Smooth muscle cell of trachea (primary cell): ENCODE measurements at places on chromosomes 6 and 20. TPM values are rescaled to one million over a fixed set of nuclear protein-coding genes. Genes with fewer than 3 reads are reported as not detected.

The SIRPD gene
- not detected in 2 replicates for total RNA-seq

The CST4 gene
- total RNA-seq = not detected in 2 replicates

The ZC3H12D gene
- 0.15 and 0.17 TPM in 2 replicates for total RNA-seq

The LY86 gene
- not detected in 2 replicates for total RNA-seq

The LBP gene
- not detected in 2 replicates for total RNA-seq

The BCKDHB gene
- 12.6 and 17.2 TPM in 2 replicates for total RNA-seq

The UFL1 gene
- 27.3 and 41.2 TPM in 2 replicates for total RNA-seq

The GABRR1 gene
- not detected in 2 replicates for total RNA-seq

The MTRF1L gene
- 13.7 and 24.1 TPM in 2 replicates for total RNA-seq

The MUC22 gene
- total RNA-seq = under 0.01 TPM in 1 of 2 replicates, not detected in the other

The COL21A1 gene
- 4.6 and 17.6 TPM in 2 replicates for total RNA-seq

The BACH2 gene
- 0.87 and 1.2 TPM in 2 replicates for total RNA-seq

The RSPO3 gene
- total RNA-seq = 2.0 and 2.3 TPM in 2 replicates

The KHDC1L gene
- total RNA-seq = not detected in 2 replicates

The DNMT3B gene
- total RNA-seq = 1.7 and 3.8 TPM in 2 replicates

The OLIG3 gene
- total RNA-seq = 0.17 TPM in 1 of 2 replicates, not detected in the other

The NKX2-2 gene
- not detected in 2 replicates for total RNA-seq

The MRAP2 gene
- 0.50 and 1.7 TPM in 2 replicates for total RNA-seq

The TUBB2B gene
- total RNA-seq = 4.0 and 4.1 TPM in 2 replicates

The PKIB gene
- 2.6 and 11.1 TPM in 2 replicates for total RNA-seq

The OR2H1 gene
- total RNA-seq = not detected in 2 replicates

The FHL5 gene
- total RNA-seq = not detected in 2 replicates

The TNFAIP3 gene
- 3.8 and 10.6 TPM in 2 replicates for total RNA-seq

The TTI1 gene
- 21.2 and 21.5 TPM in 2 replicates for total RNA-seq

The ADGRF5 gene
- under 0.01 and 0.15 TPM in 2 replicates for total RNA-seq

The BFSP1 gene
- total RNA-seq = 1.8 and 2.3 TPM in 2 replicates

The TP53TG5 gene
- 0.50 TPM in 1 of 2 replicates, not detected in the other for total RNA-seq

The TBXT gene
- not detected in 2 replicates for total RNA-seq

The MMUT gene
- total RNA-seq = 16.0 and 28.7 TPM in 2 replicates

The GHRH gene
- total RNA-seq = not detected in 2 replicates

The BTNL2 gene
- total RNA-seq = not detected in 2 replicates

The SSTR4 gene
- total RNA-seq = not detected in 2 replicates

The MRPL2 gene
- 11.6 and 12.2 TPM in 2 replicates for total RNA-seq

The ZKSCAN3 gene
- total RNA-seq = 5.8 and 8.1 TPM in 2 replicates

The RBL1 gene
- total RNA-seq = 6.0 and 19.2 TPM in 2 replicates

The SLC22A23 gene
- 4.7 and 10.3 TPM in 2 replicates for total RNA-seq

The CENPW gene
- total RNA-seq = 2.3 and 28.2 TPM in 2 replicates

The RIPOR3 gene
- 10.6 and 27.3 TPM in 2 replicates for total RNA-seq

The DOK5 gene
- 27.5 and 38.7 TPM in 2 replicates for total RNA-seq

The MATN4 gene
- 0.33 TPM in 1 of 2 replicates, not detected in the other for total RNA-seq

The NHLRC1 gene
- total RNA-seq = 4.7 and 5.6 TPM in 2 replicates

The VWA7 gene
- 0.50 and 1.2 TPM in 2 replicates for total RNA-seq

The FAXC gene
- 0.66 and 1.3 TPM in 2 replicates for total RNA-seq

The GJA1 gene
- 120 and 124 TPM in 2 replicates for total RNA-seq

The CD40 gene
- 2.6 and 8.8 TPM in 2 replicates for total RNA-seq

The SERINC1 gene
- total RNA-seq = 257 and 308 TPM in 2 replicates

The POU5F1 gene
- total RNA-seq = 0.33 TPM in 1 of 2 replicates, not detected in the other

The POPDC3 gene
- 14.3 and 22.5 TPM in 2 replicates for total RNA-seq

The TCF15 gene
- total RNA-seq = not detected in 2 replicates

The OTOR gene
- not detected in 2 replicates for total RNA-seq
